AG09319 (cell line): ENCODE measurements at places on chromosomes 2 and 18.

DNA sequence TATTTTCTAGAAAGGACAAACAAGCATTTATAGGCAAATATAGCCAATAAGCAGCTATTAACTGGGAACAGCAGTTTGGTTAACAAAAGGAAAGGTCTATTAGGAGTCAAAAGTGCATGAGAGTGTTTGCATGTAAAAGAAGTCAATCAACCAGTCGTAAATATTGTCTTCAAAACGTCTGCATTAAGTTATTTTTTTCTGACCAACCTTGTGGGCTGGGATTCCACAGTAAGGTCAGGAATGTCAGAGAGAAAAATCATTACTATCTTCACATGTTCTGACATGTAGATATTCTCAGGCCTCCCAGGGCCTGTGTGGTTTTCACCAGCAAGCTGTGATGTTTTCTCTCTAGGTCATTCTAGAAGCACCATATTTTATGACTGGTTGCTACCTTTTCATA, 922.5 kb downstream of the SUCLG1 start:
- no peak for DNase-seq

DNA sequence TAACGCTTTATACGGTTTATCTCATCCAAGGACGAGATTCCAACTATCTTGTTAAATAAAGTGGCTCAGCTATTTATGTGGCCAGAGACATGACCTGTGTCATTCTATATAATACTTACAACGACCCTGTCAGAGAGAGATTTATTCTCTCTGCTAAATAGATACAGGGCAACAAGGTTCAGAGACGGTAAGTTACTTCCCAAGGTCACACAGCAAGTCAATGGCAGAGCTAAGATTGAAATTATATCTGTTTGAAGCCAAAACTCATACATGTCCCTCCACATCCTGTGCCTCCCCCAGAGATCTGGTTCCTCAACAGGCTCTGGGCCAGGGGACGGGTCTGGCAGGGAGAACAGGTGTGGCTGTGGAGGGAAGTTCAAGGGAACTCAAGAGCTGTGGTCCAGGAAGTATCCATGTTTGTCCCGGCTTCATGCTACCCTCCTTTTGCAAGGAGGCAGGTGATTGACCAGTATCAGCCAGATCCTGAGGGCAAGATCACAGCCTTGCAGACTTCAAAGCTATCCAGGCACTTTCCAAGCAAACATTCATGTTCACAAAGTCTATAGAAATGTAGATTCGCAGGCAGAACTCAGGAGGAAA, 99.8 kb downstream of the CAPN13 start:
- DNase-seq, result no peak

DNA sequence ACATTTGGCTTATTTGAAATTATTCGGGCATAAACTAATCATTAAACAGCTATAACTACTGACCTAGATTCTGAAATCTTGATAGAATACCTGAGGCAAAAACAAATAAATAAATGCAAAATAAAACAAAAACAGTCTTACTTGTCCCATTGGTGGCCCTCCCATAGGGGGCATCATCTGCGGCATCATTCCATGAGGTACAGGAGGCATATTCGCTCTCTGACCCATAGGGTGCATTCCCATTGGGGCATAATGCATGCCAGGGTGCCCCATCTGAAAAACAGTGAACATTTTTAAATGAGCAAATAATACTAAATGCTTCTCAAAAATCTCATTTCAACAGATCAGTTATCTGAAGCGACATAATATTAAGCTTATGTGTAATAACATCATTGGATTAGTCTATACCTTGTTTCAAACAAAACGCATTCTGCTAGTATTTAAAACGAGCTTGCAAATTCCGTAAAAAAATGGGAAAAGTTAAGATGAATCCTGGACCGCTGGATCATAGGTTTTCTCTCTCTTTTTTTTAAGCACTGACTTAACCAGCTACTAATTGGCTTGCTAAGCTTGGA, 1.3 kb downstream of the PRPF40A start:
- no peak for DNase-seq

DNA sequence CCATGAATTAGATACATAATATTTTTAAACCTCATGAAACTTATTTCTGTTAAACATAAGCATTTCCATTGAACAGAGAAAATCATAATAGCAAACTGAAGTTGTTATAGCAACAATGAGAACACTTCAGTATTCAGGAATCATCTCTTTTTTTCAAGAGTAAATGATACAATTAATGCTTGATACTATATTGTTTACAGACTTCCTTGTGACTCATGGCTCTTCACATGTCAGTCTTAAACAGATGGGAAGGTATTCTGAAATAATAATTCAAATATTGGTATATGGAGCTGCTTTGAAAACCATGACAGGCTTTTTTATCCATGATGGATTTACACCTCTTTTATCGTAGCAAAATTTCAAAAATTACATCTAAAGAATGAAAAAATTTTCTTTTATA, 226.5 kb upstream of the RBMS1 start:
- no peak for DNase-seq
